ENCODE measurements at places on chromosomes 6 and 20.

DNA sequence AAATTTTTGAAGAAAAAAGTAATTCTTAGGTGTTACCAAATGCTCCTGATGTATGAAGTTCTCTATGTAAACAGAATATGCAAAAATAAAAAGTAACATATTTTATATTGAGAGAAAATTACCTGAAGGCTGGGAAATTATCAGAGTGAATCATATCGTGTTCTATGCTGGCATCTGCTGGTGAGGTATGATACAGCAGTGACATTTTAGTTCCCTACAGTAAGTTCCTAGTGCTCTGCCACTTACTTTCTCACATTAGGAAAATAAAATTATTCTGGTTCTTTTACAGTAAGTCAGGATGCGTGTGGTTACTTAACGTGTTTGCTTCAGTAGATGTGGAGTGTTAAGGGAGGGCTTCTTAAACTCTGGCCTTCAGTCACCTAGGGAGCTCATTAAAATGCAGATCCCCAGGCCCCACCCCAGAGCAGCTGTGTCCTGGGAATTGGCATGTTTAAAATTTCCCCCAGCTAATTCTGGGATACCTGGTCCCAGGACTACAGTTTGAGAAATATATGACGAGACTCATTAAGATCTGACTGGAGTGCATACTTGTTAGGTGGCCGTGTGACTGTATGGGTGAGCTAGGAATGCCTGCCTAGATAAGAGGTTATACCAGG lies 3.2 kb downstream of the ACTR5 start:
- DNase-seq, result peak; percentile 63

DNA sequence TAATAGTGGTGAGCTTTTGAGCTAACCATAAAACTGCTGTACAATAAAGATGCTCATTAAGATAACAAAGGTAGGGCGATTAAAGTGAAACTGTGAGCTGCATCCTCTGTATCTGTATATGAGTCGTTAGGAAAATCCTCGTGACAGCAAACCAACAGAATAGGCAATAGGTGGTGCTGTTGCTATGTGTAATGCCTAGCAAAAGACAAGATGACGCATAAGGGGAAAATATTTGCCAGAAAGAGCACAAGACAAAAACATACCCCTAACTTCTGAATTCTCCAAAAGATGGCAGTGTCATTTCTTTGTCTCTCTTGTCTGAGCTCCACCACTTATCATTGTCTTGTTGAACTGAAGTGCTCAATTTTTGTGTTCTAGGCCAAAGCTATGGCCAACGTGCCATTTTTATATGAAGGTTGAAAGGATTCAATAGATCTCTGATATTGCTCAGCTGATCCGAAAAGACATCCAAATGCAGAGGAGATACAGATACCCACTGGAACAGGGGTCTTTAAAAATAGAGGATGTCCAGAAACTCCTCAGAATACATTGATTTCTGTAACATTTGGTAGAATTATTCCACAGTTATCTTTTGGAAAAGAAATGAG lies 56.3 kb upstream of the ANKEF1 start:
- DNase-seq, result peak; percentile 96

- DNase-seq, result peak; percentile 80
Observed at GRCh38 chr6:1390133-1390945, 963 bp downstream of the FOXF2 start.

DNA sequence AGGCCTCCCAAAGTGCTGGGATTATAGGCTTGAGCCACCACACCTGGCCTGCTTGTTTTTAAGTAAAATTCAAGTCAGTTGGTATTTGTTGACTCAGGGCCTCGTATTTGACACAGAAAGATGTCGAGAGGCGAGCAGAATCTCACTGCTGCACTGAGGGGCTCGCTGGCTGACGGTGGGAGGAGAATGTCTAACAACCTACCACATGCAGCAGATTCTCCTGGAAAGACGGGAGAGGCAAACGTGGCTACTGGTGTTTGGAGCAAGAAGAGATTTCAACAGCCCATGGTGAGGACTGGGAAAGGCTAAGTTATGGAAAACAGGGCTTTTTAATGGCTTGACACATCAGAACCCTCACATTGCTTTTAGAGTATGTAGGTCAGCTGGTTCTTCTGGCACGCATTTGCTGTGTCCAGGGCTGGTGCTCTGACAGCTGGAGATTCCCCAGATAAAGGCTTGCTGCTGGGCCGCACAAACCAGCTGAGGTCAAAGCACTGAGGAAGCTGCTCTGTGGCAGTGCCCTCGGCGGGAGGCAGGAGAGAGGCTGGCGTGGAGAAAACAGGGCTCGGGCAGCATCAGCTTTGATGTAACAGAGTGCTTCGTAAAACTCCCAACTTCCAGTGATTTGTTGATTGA lies 84.2 kb upstream of the FRMD1 start:
- peak; percentile 18 for DNase-seq

DNA sequence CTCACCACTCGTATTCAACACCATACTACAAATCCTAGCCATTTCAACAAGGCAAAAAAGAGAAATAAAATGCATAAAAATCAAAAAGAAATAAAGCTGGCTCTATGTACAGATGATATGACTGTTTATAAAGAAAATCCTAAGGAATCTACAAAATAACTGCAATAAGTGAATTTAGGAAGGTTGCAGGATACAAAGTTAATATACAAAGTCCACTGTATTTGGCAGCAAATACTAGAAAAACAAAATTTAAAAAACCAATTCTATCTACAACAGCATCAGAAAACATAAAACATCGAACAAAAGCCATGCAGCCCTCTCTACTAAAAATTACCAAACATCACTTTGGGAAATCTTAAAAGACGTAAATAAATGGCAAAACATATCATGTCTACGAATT lies 47.6 kb downstream of the RANBP9 start:
- no peak for DNase-seq

- no peak for DNase-seq
Observed at GRCh38 chr20:24627926-24628325, 158.5 kb downstream of the SYNDIG1 start.

DNA sequence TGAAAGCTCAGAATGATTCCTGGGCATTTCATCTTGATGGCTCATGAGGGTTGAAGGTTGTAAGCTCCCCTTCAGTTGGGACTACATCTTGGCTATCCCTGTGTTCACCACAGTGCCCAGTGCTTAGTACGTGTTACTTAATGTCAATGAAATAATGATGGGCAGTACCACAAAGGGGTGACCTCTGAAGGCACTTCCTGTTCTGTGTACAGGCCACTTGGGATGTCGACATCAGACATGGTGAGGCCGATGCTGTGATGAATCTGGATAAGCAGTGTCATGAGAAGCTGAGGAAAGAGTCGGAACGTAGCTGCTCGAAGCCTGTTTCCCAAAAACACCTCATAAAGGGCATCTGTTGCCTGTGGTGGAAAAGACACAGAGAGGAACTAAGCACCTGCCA lies 27.6 kb upstream of the RBL1 start:
- no peak for DNase-seq

DNA sequence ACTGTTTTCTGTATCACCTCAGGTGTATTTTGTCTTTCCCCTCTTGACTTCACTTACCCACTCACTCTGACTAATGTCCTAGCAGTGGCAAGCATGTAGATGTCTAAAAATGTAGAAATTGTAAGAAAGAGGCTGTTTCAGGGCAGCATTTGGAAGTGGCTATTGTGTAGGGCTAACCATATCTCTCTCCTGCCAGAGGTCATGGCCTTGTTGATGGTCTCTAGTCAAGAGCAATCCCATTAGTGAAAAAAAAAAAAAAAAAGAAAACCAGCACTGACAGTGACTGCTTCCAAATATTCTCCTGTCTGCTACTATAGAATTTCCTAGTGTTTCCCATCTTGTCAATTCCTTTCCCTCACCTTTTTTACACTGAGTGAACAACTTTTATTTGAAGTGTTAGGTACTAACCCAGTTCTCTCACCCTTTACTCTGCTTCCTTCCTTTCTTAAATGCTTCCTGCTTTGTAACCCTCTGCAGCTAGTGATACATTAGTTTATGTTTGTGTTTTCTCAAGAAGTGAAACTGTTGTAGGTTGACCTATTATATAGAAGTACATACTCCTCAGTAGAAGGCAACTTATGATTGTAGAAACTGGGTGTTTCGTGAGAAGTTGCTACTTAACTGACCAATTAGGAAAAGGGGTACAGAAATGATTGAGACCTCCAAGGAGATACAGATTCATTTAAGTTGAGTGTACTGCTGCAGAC lies 174.1 kb upstream of the PTPRK start:
- DNase-seq, result no peak

DNA sequence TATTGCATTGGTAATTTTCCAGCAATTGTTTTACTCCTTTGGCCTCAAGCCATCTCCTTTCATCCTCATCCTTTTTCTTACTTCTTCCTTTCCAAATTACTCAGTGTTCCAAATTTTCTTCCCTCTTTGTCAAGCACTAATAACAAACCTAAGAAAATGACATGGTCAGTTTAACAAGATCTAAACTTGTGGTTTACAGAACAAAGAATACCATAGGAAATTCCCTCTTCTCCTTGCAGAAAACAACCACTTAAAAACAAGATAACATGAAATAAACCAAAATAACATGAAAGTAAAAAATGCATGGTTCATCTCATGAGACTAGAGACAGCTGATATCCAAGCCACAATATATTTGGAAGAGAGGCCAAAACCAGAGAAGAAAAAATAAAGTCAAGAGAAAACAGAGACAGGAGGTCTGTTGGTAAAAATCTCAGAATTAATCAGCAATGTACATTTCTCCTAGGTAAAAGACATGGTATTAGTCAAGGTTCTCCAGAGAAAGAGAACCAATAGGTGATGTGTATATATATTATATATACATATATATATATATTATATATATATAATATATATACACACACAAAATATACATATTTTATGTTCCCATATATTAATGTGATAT lies 51.0 kb upstream of the SENP6 start:
- no peak for DNase-seq

DNA sequence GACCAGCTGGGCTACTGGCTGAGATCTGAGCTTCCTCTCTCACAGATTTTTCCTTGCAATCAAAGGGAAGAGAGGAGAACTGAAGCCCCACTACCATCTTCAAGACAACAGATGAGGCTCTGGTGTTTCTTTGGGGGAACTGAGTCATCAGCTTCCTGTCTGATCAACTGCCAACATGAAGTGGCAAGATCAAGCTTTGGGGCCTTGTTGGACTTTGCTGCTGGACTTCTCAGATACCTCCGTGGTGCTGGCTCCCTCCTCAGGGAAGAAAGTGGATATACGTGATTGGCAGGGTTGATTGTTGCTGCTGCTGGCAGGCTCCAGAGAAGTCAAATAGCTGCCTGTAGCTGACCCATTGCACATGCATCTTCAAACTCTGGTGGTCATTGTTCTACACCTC lies 3.6 kb upstream of the TOX2 start:
- no peak for DNase-seq

Data from brain (organoid and tissue), 16 donors.